SJCRH30 (cell line): ENCODE measurements at places on chromosomes 3 and 15. TPM values are rescaled to one million over a fixed set of nuclear protein-coding genes. Genes with fewer than 3 reads are reported as not detected.

Gene SLC30A4
- 4.4 and 5.0 TPM in 2 replicates for total RNA-seq

DNA sequence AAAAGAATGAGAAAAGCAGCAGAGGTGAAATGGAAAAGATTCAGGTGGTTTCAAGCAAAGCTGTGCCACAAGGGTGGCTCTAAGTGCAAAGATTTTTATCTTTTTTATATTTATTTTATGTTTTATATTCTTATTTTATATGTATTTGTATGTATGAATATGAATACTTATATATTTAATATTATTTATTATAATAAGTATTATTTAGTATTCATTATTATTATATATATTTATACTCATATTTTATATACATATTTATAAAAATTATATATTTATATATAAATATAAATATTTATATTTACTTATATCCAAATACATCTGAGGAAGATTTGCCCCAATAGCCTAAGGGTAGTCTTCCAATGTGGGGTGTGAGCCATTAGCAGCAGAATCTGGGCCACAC, 1002.0 kb downstream of the CADM2 start:
- no peak for DNase-seq

DNA sequence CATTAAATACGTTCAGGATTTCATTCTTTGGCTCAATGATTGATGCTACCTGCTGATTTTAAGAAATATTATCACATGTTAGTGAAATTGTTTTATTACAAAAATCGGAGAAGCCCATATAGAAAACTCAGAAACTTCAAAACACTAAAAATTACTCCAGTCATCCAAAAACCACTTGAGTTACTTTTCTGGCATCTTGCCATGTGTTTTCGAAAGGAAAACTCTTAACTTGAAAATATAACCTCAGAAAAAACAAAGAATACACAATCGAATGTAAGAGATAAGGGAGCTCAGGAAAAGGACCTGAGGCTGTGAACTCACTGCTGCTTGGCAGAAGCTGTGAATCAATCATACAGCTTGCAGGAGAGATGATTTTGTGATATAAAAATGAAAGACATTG, 151.3 kb upstream of the SLITRK3 start:
- DNase-seq = no peak

Gene TRPM1
- 0.06 TPM in 1 of 2 replicates, not detected in the other for total RNA-seq

Gene CTXN2
- not detected in 2 replicates for total RNA-seq
